ENCODE measurements at places on chromosomes 5 and 9. TPM values are rescaled to one million over a fixed set of nuclear protein-coding genes. Genes with fewer than 3 reads are reported as not detected.

The LRRC19 gene
- not detected for total RNA-seq

The CFAP77 gene
- not detected for total RNA-seq

The DRD1 gene
- total RNA-seq = not detected

The TLX3 gene
- total RNA-seq = not detected

- no peak for DNase-seq
Measured at GRCh38 chr5:180620014-180620413, 28.7 kb upstream of the SCGB3A1 start.

GRCh38 chr9:110319781-110320492 lies 17.7 kb downstream of the TXNDC8 start:
- peak; percentile 22 for DNase-seq

DNA sequence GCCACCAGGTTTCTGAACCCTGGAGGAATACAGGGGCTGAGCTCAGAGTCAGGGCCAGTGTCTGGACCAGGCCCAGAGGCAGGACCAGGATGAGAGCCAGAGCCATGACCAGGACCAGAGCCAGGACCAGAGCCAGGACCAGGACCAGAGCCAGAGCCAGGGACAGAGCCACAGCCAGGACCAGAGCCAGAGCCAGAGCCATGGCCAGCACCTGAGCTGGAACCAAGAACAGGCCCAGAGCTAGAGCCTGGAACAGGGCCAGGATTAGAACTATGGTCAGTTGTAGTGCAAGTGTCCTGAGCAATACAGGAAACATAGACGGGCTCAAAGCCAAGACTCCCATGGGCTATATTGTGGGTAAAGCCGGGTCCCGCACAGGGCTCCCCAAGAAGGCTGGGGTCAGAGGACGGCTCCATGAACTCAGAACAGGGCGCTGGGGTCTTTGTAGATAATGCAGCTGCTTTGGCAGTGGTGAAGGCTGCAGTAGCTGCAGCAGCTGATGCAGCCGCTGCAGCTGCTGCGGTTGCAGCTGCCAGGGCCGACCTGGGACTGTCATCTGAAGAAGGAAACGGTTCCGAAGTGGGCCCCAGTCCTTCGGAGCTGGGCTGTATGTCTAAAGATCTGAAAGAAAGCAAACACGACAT lies 559 bp downstream of the SPAG8 start:
- no peak for DNase-seq

- no peak for DNase-seq
Measured at GRCh38 chr5:96243862-96244261, 189.2 kb downstream of the PCSK1 start.

- no peak for DNase-seq
Measured at GRCh38 chr9:115198001-115198400, 80.0 kb upstream of the TNC start.

- DNase-seq = no peak
Measured at GRCh38 chr5:137478043-137478442, 21.1 kb downstream of the SPOCK1 start.

DNA sequence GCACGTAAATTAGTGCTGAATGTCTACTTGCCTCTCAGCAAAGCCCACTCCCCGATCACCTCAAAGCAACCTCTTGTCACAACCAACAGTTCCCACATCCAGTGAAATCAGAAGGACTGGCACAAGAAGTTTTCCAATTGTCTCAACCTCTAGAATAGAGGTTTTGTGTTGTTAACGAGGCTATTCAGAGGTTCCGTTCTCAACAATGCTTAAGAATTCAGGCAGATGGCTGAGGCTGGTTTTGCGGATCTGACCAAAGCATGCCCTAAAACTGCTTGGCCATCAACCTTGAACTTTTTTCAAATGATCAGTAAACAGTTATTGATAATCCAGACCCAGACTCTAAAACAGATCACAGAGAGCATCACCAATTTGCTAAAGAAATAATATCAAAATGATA lies 52.9 kb downstream of the MAPKAP1 start:
- no peak for DNase-seq

DNA sequence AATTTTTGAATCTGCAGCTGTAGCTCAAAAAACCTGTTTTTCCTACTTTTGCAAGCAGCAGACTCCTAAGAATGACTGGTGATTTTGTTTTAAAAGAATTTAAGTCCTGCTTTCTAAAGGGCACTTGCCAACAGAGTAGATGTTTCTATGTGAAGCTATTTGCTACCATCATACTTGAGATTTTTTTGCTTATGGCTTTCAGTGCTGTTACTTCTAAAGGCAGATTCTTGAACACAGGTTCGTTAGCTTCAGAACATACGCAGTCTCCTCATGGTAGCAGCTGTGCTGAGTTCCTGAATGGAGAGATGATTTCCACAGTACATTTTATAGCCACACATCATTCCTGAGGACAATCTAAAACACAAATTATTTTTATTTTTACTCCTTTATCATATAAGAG lies 24.4 kb upstream of the ELL2 start:
- no peak for DNase-seq

DNA sequence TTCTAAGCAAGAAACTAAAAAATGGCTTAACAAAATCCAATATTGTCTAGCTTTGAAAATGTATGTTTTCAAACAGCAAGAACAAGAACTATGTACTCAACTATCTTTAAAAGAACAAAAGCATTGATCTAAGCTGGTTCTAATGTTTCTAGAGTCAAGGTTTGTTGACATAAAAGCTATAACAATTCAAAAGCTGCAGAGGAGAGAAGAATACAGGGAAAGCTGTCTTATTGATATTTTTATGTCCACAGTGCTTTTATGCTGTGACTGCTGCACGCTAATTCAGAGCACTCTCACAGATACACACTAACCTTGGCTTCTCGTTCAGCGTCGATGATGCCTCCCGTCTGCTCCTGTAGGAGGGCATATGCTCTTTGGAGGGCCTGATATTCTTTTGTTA lies 129.5 kb upstream of the DPYSL3 start:
- DNase-seq = no peak

DNA sequence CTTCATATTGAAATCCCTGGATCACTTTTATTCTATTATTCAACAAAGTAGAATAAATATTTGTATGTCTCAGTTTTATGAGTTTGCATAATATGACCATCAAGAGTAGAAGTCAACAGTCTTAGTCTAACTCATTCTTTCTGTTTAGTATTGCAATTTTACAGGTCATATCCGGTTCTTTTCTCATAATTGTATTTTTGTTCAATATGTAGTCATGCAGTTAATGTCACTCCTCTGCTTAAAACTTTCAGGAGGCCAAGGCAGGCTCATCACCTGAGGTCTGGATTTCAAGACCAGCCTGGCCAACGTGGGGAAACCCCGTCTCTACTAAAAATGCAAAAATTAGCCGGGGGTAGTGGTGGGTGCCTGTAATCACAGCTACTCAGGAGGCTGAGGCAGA lies 148.4 kb upstream of the TRPM3 start:
- no peak for DNase-seq

- no peak for DNase-seq
Measured at GRCh38 chr5:171794470-171794960, 8.9 kb downstream of the SMIM23 start.
